ENCODE measurements at places on chromosomes 1 and 21. TPM values are rescaled to one million over a fixed set of nuclear protein-coding genes. Genes with fewer than 3 reads are reported as not detected.

DNA sequence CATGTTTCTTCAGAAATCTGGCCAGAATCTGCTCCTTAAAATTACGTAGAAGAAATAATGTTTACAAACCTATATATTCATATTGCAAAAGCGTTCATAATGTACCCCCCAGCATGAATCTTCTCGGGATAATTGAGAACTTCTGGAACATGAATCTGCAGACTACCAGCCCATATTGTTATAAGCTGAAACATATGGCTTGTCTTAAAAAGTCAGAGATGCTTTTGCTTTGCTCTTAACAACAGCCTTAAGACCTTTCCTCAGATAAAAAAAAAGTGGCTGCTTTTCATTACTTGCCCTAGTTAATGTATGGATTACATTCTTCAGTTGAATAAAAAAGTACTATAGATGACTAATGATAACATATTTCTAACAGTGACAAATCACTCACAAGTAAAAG lies 15.0 kb upstream of the ZZZ3 start:
- no peaks in the 10 kb centered on the region for H3K36me3 ChIP-seq
- no peaks in the 10 kb centered on the region for H3K4me1 ChIP-seq
- H3K27ac ChIP-seq = no peak overlapping the region
- no peaks in the 10 kb centered on the region for H3K27me3 ChIP-seq
- DNase-seq = no peak
- H3K4me3 ChIP-seq = no peak overlapping the region

DNA sequence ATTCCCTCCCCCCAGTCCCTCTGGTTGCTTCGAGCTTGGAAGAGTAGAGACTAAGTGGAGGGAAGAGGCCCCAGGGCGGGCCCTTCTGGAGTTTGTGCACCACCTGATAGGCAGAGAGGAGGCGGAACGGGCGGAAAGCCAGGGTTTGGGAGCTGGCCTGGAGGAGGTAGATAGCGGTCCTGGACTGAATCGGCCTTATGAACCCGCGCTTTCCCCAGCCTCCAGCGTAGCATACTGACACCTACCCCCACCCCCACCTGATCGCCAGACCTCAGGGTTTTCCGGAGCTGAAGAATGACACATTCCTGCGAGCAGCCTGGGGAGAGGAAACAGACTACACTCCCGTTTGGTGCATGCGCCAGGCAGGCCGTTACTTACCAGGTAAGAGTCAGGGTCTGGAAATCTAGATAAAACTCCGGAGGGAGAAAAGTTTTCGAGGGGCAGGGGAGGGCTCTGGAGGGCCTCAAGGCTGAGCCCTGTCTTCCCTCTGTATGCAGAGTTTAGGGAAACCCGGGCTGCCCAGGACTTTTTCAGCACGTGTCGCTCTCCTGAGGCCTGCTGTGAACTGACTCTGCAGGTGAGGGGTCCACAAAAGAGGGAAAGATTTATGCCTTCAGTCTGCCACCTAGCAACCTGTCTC lies 705 bp downstream of the UROD start:
- peak; percentile 69 for DNase-seq
- peaks cover 28% of the 10 kb centered on the region for H3K4me1 ChIP-seq
- peak overlapping the region; percentile 70 for H3K4me3 ChIP-seq
- peak overlapping the region; percentile 88 for H3K27ac ChIP-seq
- H3K36me3 ChIP-seq = peaks cover 10% of the 10 kb centered on the region
- H3K27me3 ChIP-seq = no peaks in the 10 kb centered on the region

Gene RIPK4
- not detected for total RNA-seq

DNA sequence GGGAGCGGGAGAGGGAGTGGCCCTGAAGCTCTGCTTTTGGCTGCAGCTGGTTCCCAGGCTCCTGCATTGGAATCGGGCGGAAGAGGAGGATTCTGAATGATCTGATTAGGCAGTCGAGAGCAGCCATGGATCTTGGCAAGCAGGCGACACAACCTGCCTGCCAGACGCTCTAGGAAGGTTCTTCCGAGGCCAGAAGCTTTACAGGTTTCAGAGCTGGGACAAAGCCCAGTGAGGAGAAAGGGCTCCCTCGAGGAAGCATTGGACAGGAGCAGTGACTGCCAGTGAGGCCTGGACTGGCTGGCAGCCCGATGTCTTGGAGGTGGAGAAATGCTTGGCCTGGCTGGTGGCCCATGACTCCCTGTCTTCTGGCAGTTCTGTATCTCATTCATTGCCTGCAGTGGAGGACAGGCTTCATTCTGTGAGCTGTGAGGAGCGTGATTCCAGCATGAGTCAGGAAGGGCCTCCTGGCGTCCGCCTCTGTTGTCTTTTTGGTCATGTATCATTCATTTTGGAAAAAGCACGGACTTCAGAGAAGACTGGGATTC lies 132.7 kb upstream of the IPO9 start:
- H3K27me3 ChIP-seq = no peaks in the 10 kb centered on the region
- no peak overlapping the region for H3K4me3 ChIP-seq
- no peaks in the 10 kb centered on the region for H3K36me3 ChIP-seq

- no peak for DNase-seq
- peaks cover 7% of the 10 kb centered on the region for H3K4me1 ChIP-seq
- no peak overlapping the region for H3K27ac ChIP-seq
- no peak overlapping the region for H3K4me3 ChIP-seq
Observed at GRCh38 chr1:232657426-232658005, 27.6 kb upstream of the SIPA1L2 start.
